ENCODE measurements at places on chromosomes 2 and 18.

GRCh38 chr2:99900556-99900955 is 241.8 kb downstream of the AFF3 start:
- no peak for DNase-seq

DNA sequence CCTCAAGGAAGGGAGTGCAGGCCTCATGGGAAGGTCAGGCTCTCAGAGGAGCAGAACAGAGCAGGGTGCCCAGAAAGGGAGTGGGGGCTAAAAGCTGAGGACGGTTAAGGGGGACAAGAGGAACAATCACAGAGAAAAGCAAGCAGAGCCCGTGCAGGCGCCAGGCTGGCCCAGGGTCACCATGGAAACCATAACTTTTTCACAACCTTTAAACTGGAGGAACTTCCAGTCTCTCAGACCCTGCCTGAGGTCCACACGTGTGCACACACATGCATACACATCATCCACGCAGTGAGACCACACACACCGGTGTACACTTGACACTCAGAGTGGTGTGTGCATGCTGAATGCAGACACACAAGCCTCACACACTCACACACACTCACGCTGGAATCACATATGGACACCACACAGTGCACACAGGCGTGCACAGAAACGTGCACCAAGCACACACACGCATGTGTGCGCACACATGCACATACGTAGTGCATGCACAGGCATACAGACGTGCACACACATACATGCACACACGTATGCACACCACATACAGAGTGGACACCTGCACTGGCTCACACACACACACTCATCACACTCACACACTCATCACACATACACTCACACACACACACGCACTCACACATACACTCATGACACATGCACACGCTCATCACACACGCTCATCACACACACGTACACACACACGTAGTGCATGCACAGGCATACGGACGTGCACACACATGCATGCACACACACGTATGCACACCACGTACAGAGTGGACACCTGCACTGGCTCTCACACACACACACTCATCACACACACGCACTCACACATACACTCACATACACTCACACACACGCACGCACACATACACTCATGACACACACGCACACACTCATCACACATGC is 37.2 kb upstream of the SNED1 start:
- no peak for DNase-seq

GRCh38 chr18:79420033-79420745 is 24.5 kb downstream of the NFATC1 start:
- DNase-seq = no peak

GRCh38 chr2:45759310-45759851 is 107.9 kb downstream of the PRKCE start:
- DNase-seq = no peak

- no peak for DNase-seq
These were observed 21.6 kb upstream of the LMAN1 start for GRCh38 chr18:59380706-59381105.

GRCh38 chr2:196925051-196925767 is 1.3 kb downstream of the PGAP1 start:
- DNase-seq = no peak

DNA sequence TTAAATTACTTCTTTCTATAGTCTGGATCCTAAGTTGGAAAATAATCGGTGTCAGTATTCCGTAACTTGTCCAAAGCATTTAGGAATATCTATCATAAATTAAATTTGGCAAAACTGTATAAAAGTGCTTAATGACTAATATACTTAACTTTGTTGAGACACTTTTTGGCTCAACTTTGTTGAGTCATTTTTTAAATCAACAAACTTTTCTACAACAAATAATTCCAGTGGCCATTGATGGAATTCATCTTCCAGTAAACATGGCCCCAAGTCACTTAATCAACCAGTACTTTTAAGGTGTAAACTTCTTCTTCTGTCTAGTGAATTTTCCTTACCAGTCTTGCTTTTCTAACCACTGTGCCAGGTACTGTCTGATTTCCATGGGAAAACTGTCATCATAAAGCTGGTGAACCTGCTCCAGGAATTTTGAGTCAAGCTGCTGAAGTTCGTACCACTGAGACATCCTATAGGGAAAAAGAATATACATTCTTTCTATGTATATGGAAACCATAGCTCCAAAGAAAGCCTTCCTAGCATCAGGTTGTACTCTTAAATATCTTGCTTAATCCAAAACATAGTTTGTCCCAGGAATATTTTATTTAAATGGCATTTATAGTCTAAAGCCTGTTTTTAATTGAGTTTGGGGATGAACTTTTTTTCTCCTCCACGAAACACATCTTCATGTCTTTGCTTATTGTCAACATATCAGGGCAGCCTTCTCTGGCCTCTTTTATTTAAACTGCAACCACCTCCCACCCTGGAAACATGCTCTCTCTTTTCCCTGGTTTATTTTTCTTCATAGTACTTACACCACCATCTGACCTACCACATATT is 4.2 kb downstream of the STAT1 start:
- DNase-seq = no peak

DNA sequence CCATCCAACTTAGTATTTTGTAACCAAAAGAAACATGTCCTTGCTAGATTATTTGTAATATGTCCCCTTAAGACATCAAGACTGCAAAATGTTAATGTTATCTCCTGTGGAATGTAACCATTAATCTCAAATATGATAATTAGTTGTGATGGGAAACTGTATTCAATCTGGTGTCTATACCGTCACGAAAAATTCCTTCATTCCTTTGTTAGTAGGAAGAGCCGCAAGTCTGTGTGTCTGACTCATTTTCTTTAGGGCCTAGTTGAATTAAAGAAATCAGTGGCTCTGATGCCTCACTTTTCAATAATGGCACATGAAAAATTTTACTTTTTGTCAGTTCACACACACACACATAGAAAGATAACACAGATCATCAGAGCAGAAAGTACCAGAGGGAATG is 127.1 kb upstream of the CHAC2 start:
- DNase-seq = no peak

DNA sequence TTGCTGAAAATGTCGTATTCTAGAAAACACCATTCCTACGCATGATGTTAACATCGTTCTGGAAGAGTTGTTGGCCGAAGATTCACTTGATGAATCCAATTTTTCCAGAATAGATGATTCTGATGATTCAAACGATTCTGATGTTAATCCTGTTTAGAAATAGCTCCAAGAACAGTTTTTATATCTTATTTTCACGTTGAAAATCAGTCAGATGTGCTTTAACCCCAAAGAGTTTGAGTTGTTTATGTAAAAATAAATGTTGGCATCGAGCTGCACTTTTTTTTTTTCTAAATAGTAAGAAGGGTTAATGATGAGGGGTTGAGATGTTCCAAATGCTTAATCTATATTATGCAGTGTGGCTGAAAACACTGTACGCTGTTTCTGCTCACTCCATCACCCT is 99.9 kb upstream of the LINC00305 start:
- DNase-seq = no peak

GRCh38 chr2:34261701-34262100 is 662.6 kb upstream of the FAM98A start:
- DNase-seq = no peak

- no peak for DNase-seq
These were observed 39.2 kb downstream of the IL1R2 start for GRCh38 chr2:102030855-102031527.

DNA sequence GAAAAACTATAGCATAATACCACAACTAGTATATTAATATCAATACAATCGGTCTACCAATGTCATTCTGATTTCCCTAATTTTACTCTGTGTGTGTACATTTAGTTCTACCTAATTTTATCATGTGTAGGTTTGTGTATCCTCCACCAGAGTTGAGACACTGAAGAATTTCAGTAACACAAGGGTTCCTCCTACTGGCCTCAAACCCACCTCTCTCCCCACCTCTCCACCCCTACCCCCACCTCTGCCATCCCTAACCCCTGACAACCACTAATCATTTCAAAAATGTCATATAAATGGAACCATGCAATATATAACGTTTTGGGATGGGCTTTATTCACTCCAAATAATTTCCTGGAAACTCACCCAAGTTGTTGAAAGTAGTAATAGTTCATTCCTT is 117.9 kb downstream of the LYPD6 start:
- DNase-seq = no peak

DNA sequence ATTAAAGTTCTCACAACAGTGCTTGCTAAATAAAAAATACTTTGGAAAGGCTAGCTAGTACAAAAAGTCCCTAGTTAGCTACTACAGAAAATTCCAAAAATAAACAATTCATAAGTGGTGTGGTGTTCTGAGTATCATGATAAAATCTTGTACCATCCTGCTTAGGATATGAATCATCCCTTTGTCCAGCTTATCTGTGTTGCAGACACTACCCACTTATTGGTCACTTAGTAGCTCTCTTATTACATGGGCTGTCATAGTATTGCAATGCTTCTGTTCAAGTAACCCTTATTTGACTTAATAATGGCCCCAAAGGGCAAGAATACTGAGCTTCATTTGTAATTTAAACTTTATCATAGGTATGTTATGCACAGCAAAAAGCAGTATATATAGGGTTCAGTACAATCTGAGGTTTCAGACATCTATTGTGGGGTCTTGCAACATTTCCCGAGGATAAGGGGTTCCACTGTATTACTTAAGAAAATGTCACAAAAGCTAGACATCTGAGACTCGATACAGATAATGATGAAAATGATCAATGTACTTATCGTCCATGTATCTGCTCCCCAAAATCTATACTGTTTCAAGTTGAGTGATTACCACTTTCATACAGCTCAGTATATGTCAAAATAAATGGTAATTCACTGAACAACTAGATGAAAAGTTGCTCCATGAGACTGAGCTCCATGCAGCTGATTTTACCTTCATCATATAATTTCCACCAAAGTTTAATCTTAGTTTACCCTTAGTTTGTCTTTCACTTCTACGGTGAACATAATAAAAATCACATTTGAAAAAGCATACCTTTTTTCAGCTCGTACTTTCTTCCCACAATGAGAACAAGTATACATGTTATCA is 93.8 kb downstream of the C2orf74 start:
- peak; percentile 25 for DNase-seq
